ENCODE measurements at places on chromosomes 16 and 17.

GRCh38 chr17:29930409-29931010 lies 482 bp upstream of the SSH2 start:
- DNase-seq = no peak

- DNase-seq = no peak
Measured at GRCh38 chr16:68779891-68780290, 42.8 kb downstream of the CDH1 start.

- DNase-seq = no peak
Measured at GRCh38 chr16:1899641-1900451, 18.4 kb downstream of the HS3ST6 start.

DNA sequence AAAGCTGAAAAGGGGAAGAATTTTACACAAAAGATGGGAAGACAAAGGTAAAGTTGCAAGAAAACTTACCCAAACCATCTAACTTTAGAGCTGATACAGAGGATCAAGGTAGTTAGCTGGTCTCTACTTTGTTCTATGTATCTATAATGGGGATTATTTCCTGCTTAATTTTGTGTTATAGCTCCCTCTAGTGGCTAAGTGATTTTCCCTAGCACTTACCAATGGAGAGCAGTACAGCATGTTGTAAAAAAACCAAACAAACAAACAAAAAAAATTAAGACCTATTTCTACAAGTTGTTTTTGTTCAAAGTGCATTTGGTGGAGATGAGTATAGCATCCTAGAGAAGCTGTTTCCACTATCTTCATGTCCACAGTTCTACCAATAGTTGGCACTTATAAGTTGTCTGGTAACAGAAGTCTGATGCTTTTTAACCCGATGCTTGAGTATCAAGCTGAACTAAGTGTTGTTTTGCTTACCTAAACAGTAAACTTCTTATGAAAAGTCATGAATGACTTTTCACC lies 7.5 kb downstream of the SRSF1 start:
- DNase-seq = peak; percentile 63

GRCh38 chr16:58020628-58021521 lies 4.7 kb upstream of the MMP15 start:
- DNase-seq = peak; percentile 30

- DNase-seq = no peak
Measured at GRCh38 chr17:63525190-63525946, 2.2 kb downstream of the KCNH6 start.

- DNase-seq = no peak
Measured at GRCh38 chr17:21167303-21167702, 40.5 kb downstream of the DHRS7B start.

DNA sequence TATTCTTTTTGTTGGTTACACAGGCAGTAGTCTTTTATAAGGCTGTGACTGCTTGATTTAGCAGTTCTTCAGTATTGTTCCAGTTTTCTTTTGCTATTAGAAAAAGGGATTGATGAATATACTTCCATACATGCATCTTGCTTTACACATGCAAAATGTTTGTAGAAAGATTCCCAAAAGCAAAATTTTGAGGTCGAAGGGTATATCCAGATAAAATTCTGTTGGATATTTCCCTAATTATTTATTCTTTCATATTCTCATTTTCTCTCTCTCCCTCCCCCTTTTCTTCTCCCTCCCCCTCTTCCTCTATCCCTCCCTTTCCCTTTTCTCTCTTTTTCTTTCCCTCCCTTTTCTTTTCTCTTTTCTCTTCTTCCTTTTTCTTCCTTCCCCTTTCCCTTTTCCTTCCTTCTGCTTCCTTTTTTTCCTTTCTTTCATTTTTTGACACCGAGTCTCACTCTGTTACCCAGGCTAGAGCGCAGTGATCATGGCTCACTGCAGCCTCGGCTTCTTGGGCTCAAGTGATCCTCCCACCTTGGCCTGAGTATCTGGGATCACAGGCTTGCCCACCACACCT lies 46.9 kb upstream of the ADCY7 start:
- no peak for DNase-seq

GRCh38 chr17:32930512-32930911 lies 2.6 kb downstream of the TMEM98 start:
- no peak for DNase-seq

DNA sequence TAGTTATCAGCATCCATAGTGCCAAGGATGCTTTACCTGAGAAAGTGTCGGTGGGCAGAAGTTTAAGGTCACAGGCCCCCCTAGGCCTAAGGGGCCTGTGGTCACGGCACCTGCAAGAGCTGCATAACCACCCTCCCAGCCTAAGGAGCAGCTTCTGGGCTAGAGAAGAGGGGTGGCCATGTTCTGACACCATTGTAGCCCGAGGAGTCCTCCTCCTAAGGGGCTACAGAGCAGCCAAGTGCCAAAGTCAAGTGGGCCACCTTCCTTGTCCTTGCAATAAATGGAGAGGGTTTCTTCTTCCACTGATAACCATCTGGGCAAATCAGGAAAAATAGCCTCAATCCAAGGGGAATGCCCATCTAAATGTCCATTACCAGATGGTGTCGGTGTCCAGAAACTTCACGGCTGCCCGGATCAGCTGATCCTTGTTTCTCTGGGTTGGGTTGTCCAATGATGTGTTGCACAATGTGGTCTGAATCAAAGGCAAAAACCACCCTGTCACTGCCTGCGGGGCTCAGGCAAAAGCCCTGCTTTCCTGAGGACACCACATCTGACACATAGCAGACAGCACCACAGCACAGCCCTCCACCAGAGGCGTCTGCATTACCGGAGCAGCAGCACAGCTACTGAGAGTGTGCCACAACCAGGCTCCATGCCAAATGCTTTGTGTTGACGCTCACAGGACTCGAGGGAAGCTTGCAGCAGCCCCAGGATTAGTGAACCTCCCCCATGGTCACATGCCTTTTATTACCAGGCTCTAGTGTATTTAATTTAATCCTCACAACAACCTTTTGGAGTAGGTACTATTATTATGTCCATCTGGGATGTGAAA lies 12.8 kb downstream of the ATPAF2 start:
- DNase-seq = peak; percentile 36

DNA sequence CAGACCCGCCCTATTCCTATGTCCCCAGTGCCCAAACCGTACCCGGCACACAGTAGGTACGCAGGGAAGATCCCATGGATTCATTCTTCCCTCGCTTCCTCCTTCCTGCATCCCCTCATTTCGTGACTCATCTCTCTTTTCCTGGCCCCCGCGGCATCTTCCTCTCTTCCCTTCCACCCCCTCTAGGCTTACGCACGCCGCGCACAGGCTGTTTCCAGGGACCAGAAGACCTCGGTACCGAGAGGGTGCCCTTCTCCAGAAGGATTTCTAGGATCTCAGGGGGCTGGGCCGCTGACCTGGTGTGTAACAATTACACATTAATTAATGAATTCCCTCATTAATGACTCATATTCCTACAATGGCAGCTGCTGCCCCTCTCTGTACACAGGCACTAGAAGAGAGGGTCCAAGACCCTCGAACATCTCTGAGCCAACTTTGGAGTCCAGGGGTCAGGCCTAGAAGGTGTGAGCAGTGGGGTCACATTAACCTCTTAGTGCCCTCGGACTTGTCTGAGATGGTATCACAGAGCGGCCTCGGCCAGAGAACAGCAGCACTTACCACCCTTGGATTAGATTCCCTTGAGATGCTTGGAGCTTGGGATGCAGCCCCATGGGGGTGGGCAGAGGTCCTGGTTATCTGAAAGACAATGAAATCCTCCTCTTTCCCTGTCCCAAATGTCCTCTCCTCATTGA lies 16.8 kb upstream of the PLLP start:
- no peak for DNase-seq

- DNase-seq = no peak
Measured at GRCh38 chr17:56262803-56263202, 109.5 kb downstream of the ANKFN1 start.

DNA sequence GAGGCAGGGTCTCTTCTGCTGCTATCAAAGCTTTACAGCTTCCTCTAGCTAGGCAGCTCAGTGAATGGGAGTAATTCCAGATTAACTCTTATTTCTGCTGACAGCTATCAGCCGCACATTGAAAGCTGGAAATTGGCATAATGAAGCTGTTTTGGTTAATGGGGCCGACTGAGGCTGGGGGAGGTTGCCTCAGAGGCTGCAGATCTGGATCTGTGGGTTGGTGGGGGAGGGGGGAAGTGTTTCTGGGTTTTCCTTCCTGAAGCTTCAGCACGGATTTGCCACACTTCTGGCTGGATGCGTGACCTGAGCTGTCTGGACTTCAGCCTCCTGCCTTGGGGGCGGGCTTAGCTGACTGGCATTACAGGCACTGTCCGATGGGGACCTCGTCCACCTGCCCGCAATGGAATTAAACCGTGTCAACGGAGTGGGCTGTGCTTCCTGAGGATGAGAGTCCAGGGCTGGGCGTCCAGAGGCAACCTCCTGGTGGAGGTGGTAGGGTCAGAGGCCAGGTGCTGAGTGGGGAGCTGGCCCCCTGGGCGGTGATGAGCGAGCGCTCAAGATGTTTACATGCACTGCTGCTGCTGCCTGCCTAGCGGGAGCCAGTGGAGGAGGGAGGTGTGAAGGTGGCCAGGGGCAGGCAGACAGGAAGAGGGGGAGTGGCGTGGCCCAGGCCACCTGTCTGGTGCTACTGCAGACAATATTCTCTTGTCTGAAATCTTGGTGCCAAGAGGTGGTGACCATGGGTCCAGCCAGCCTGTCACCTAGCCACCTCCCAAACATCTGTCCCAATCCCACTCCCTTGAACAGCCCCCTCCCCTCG lies 6.7 kb upstream of the ABCC3 start:
- DNase-seq = no peak

DNA sequence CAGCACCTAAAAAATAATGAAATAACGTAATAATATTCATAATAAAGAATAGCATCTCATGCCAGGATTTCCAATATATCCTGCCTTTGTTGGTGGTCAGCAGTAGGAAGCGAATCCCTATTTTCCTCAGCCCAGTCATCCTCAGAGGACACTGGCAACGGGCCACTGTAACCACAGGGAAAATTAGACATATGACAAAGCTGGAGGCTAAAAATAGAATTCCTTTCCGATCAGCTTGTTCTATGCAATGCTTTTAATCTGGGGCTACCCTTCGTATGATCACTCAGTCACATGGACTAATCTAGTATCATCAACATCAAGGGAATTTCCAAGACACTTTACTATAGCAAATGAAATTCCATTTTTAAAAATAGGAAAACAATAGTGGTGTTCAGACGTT lies 246.9 kb upstream of the KCNJ16 start:
- DNase-seq = peak; percentile 77

GRCh38 chr17:69909389-69909788 lies 165.6 kb upstream of the KCNJ16 start:
- no peak for DNase-seq

GRCh38 chr17:71380535-71380934 lies 740.3 kb upstream of the SOX9 start:
- DNase-seq = no peak

All from HCEC 1CT (cell line).